ENCODE measurements at places on chromosomes 7 and 10.

GRCh38 chr7:70436790-70437350 is 695.1 kb upstream of the GALNT17 start:
- no peak for DNase-seq

GRCh38 chr7:7876419-7876818 is 92.2 kb upstream of the GLCCI1 start:
- DNase-seq: no peak

DNA sequence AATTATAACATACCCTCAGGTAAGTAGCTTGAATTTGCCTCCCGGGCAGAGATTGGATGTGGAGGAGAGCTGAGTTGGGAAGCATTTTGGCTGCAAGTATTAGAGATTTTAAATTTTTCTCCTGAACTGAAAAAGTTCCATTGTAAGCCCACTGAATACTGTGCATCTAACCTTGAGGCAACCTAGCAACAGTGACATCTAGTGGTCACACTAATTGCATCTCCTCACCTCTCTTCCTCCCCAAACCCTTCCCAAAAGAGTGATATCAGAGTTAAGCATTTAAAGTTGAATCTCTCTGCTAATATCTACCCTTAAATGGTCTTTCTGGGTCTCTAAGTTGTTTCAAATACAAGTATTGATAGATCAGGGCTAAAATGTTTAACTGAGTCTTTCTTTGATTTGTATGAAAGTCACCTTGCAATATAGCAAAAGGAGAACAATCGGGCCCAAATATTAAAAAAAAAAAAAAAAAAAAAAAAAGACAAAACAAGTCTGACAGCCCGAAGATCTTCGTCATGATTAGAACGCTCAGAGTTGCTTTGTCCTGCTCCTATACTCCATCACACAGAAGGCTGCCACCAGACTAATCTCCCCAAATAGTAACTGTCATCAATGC is 40.4 kb upstream of the DLX5 start:
- peak; percentile 57 for DNase-seq

GRCh38 chr10:9331583-9332008 is 1277.1 kb downstream of the GATA3 start:
- peak; percentile 68 for DNase-seq

GRCh38 chr7:107505997-107506673 is 36.3 kb downstream of the GPR22 start:
- DNase-seq: no peak

- DNase-seq: no peak
These were observed 94.4 kb upstream of the GATA3 start for GRCh38 chr10:7960108-7960507.

DNA sequence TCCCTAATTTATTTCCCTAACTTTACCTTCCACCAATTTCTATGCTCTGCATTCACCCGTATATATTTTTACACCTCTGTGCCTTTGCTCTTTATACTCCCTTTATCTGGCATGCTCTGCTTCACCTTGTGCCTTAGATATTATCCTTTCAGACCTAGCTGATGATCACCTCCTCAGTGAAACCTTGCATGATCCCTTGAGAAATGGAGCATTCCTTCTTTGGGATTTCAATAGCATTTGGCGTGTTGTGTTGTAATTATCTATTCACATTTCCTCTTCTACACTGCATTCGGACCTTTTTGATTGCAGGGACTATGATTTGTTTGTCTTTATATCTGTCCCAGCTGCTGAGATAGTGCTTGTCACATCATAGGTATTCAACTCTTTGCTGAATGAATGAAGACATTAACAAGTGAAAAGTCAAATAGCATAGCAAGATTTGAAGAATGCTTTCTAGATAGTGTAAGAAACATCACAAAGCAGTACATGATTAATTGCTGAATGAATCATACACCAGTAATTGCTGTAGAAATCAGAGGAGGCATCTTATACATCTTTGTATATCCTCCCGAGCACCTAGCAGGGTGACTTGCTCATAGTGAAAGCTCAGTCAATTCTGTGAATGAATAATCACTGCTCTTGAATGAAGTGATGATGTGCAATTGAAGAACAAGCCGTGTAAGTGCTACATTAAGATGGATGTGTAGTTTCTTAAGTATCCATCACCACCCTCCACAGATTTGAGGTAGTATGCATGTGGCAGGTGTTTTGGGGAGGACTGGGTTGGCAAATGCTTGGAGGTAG is 2.0 kb upstream of the TM9SF3 start:
- peak; percentile 35 for DNase-seq

GRCh38 chr7:100358027-100358856 is at the start of gene PILRB:
Gene PILRB (plus strand): TSS chr7:100358117. CDS start chr7:100358303, 186 bp downstream.
- DNase-seq: no peak

- no peak for DNase-seq
These were observed 29.6 kb downstream of the MINPP1 start for GRCh38 chr10:87534173-87534858.

DNA sequence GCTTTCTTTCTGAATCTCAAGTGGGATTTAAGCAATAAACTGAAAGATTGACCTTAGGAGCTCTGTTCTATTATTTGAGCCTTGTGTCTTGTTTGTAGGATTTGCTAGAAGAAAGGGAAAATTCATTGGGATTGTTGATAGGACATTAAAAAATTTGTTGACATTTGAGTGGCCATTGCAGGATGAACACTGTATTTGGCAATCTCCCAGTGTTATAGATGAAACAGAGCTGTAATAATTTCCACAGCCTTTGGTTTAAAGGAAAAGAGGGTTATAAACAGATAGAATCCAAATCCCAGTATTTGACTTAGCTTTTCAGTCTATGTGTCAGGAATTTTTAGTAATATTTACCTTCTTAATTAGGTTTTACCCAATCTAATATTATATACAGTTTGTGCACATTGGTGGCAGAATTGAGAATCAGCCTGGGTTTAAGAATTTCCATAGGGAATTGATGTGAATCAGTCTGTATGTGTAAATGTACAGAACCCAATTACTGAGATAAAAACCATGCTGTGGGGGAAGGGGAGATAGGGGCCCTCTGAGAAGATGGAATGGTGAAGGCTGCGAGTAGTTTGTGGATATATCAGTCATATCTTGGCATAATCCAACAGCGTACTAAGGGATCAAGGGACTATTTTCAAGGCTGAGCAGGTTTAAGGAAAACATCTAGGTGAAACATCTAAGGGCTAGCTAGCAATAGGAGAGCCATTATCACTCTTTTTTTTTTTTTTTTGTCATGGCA is 6.5 kb downstream of the SGPL1 start:
- no peak for DNase-seq

DNA sequence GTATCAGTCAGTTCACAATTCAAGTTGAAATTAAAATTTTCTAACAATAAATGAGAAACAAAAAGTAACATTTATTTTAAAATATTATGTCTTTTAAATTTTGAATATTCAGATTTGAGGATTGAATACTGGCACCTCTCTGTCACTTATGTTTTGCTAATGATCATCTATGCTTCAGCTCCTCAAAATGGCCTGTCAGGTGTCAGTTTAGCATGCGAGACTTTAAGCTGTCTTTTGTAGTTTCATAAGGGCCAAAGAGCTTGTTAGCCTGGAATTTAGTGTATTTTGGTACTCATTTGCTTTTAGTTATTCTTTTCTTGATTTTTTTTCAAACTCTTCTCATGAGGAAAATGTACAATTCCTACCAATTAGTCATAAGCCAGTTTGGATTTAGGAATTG is 102.0 kb upstream of the RPA3 start:
- DNase-seq: no peak

DNA sequence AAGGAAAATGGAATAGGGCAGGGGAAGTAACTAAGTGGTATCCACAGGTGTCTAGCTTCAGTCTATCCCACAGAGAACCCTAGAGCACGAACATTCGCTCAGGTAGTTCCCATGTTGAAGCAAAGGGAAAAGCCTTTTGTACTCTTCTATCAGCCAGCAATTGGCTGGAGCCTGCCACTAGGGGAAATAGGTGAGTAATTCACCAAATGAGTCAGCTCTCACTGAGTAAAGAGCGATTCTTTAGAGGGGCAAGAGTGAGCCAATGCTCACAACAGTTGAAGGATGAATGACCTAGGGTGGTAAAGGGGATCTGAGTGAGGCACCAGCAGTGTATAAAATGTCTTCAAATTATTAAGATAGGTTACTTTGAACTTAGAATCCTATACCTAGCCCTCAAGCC is 94.1 kb upstream of the ZNF800 start:
- no peak for DNase-seq

- DNase-seq: no peak
These were observed 676.4 kb upstream of the NRP1 start for GRCh38 chr10:34010891-34011290.

- no peak for DNase-seq
These were observed 43.7 kb upstream of the DLD start for GRCh38 chr7:107847168-107847835.

DNA sequence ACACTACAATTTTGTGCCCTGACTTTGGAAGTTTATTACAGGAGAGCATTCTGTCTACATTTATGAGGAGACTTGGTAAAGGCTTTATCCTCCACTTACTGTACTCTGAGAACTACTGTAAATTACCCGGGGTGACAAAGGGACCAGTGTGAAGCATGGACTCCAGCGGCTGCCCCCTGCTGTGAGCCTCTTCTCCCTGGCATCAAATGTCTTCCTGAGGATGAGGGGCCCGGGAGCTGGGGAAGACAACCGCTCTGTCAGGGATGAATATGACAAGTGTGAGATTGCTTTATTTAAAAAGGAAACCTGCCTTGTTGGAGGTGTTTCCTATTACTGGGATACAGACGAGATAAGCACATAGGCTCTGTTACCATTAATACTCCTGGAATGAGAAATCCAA is 714.8 kb downstream of the CCSER2 start:
- no peak for DNase-seq
